ENCODE measurements at places on chromosomes 5 and 9.

DNA sequence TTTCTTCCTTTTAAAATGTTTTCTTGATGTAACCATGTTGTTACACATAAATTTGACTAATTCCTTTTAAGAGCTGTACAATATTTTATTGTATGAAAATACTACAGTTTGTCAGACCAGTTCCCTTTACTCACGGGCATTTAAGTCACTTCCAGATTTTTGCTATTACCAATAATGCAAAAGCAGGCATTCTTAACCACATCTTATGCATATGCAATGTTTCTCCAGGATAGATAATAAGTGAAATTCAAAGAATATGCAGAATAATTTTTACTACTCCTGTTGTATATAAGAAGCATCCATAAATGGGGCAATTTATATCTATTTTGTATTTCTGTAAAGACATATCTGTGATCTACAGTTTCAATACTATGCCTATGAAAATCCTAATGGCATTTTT, 77.3 kb downstream of the FNIP1 start:
- H3K4me1 ChIP-seq, result no peaks in the 10 kb centered on the region
- no peak overlapping the region for H3K27ac ChIP-seq
- H3K4me3 ChIP-seq, result no peak overlapping the region
- peaks cover 64% of the 10 kb centered on the region for H3K36me3 ChIP-seq
- DNase-seq, result no peak

DNA sequence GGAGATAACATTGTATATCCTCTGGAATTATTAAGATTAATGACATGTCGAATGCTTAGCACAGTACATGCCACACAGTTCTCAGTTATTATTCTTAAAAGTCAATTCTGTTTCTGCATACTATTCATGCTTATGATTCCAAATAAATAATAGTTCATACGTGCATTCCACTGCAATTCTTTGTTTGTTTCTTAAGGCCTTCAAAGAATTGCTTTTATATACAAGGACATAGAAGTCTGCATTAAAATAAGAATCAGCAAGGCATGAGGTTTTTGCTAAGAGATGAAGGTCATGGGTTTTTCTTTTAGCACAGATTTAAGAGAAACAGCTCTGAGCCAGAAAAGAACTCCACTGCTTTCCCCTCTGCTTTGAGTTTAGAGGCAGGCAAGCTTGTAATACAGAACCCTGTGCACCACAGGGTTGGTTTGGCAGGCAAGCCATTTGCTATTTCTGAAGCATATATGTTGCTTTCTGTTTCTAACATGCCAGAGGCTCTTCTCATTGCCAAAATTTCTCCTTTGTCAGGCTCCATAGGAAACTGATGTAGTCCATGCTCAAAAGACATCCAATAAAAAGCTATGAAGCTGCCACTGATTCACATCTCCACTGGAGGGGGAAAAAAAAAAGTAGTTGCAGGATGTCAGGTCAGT, 420.6 kb upstream of the TYRP1 start:
- H3K27me3 ChIP-seq, result no peaks in the 10 kb centered on the region
- H3K36me3 ChIP-seq, result no peaks in the 10 kb centered on the region
- H3K27ac ChIP-seq, result no peak overlapping the region
- no peaks in the 10 kb centered on the region for H3K4me1 ChIP-seq

DNA sequence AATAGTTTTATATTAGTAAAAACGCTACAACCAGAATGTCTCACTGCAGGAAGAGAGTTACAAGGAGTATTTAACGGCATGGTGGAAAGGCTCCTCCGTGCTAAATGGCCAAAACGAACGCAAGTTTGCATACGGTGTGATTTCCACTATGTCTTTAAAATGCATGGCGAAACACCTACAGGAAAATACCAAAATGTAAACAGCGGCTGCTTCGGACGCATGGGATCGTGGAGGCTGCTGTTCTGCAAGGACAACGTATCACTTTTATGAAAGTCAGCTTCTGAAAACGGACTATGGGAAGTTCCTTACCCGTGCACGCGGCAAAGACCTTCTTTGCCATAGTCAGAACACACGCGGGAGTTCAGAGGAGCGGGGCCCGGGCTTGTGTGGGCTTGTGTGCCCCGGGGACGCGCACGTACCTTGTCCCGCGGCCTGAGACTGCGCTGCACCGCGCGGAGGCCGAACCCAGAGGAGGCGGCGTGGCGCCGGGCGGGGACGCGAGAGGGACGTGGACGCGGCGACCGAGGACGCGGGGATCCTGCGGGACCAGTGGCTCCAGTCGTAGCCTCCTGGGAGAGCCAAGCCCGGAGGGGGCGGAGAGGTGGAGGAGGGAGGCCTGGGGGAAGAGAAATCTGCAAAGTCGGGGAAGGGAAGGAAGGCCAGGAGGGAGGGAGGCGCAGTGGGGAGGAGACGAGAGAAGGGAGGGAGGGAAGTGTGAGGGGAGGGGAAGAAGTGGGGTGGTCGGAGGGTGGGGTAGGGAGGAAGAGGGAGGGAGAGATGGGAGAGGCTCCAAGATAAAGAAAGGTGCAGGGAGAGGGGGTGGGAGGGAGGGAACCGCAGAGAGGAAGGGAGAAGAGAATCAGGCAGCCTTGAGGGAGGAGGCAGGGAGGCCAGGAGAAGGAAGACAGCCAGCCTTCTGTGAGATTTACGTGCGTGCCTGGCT, at the start of gene CMBL:
Gene CMBL (minus strand): TSS at position 697 of the 943 bp plus-strand sequence. CDS start 17,140 bp downstream, outside the sequence.
- peak within 1 kb of the TSS; percentile 91 for H3K27ac ChIP-seq
- H3K4me3 ChIP-seq, result peak within 1 kb of the TSS; percentile 78
- DNase-seq, result peak; percentile 90
- H3K27me3 ChIP-seq, result no peaks in the 10 kb centered on the region
- peaks cover 24% of the 10 kb centered on the region for H3K36me3 ChIP-seq

DNA sequence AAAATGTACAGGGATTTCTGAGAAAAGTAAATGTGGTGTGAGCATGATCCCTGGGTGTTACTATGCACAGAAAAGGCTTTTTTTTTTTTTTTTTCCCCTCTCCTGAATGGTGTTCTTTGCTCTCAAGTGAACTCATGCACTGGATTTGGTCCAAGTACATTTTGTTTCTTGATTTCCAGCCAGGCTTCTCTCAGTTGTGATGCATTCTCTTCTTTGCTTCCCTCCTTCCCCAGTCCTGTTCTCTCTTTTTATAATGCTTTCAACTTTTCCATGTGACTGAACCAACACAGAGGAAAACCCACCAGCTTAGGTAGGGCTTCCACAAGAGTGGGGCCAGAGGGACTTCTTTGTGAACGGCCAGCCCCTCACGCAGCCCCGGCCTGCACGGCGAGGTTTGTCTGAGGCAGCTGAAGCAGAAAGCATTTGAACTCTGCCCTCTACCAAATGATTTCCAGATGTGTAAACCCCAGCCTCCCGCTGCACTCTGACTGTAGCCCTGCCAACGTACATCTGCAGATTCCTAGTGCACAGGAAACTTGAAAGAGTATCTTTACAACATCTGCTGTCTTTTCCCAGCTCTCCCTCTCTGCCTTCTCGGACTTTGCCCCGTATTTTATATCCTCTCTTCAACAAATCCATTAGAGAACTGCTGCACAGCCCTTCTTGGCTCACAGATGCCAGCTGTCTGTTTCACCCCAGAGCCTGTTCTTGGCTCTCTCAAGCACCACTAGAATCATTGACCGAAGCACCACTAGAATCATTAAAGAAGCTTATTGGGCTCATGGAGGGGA, 71.8 kb upstream of the CD180 start:
- no peaks in the 10 kb centered on the region for H3K27me3 ChIP-seq
- no peak overlapping the region for H3K4me3 ChIP-seq
- no peaks in the 10 kb centered on the region for H3K4me1 ChIP-seq

- H3K27ac ChIP-seq, result no peak overlapping the region
- H3K36me3 ChIP-seq, result peaks cover 26% of the 10 kb centered on the region
- H3K4me3 ChIP-seq, result no peak overlapping the region
- DNase-seq, result no peak
- H3K4me1 ChIP-seq, result peaks cover 22% of the 10 kb centered on the region
These were observed 20.3 kb downstream of the KIF2A start for GRCh38 chr5:62326302-62326701.

DNA sequence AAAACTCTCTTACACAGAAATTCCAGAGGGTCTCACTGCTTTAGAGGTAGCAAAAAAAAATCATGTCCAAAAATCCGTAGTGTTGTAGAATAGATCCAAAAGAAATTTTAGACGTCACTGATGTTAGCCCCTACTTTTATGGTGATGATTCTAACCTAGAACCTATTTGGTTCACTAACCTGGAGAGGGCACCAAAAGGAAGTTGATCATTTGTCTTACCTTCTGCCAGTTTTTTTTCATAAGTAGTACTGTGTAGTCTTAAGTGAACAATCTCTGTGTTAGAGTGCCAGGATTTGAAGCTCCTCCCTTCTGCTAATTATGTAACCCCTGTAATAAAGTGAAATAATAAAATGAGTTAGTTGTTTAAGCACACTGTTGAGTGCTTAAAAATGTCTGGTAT, 215.2 kb downstream of the SMARCA2 start:
- no peak overlapping the region for H3K4me3 ChIP-seq
- H3K36me3 ChIP-seq, result no peaks in the 10 kb centered on the region

DNA sequence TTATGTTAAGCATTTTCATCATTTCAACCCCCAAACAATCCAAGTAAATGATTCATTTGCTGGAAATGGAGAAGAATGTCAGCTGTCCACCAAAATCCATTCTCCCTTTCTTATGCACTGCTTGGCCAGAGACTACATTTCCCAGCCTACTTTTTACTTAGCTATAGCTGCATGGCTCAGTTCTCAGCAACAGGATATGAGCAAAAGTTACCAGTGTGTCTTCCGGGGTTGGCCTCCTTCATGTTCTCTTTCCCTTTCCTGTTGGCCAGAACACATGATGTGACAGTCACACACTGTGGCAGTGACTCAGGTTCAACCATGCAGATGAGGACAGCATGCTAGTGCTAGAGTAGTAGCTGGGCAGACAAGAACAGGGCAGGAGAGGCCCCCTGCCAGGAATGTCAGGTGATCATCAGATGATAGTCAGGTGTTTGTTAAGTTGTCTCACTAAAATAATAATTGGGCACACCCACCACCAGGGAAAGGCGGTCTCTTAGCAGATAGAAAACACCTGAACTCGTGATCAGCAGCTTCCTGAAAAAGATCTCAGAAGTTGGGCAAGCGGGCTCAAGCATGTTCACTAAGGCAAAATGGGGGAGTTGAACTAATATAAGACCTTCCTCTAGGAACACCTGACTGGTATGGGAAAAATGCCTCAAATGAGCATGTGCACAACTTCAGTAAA, 12.2 kb downstream of the GPR150 start:
- H3K27me3 ChIP-seq, result no peaks in the 10 kb centered on the region
- peak; percentile 29 for DNase-seq

Measured in K562 (cell line).